ENCODE measurements at places on chromosomes 2 and 18.

DNA sequence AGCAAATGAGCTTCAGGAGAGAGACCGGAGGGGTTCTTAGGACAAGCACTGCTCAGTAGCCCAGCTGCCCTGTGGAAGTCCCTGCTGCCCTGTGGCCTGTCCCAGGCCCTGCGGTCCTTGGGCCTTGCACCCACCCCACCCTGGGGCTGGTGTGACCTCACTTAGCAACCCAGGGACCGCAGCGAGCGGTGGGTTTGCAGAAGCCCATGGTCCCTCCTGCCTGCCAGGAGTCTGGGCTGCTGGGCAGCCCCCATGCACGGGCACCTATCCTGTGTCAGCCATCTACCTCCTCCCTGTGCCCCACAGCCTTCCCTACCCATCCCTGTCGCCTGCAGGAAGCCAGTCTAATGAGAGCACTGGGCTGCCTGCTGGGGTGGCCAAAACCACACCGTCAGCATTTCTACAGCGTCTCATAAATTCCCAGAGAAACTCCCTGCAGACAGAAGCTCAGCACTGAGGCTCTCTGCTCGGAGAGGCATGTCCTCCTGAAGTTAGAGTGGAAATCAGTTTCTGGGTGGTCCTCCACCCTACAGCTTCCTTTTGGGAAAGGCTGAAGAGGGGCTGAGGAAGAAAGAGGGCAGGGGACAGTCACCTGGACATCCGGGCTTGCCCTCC lies 231.1 kb upstream of the HS6ST1 start:
- no peak for DNase-seq

DNA sequence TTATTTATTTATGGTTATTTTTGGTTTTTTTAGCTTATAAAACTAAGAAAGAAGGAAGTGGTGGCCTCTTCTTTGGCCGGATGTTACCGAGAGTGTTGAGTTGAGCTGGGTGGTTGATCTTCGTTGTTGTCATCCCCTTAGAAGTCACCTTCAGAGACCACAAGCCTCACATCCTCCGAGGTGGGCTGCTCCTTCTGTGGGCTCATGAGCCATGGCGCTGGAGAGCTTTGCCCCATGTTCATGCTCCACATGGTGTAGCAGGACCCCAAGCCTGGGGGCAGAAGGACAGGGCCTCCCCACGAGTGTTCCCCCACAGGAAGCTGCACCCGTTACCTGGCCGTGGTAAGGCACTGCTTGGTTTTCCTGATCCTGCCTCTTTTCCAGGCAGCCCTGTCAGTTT lies 23.4 kb downstream of the SNTG2 start:
- DNase-seq, result no peak

- DNase-seq, result no peak
These were observed 849 bp upstream of the ITGB6 start for GRCh38 chr2:160200921-160201320.

- DNase-seq, result no peak
These were observed 73.5 kb downstream of the KCNF1 start for GRCh38 chr2:10985260-10985659.

GRCh38 chr2:197116306-197116879 lies 189.9 kb upstream of the PGAP1 start:
- DNase-seq, result no peak

- DNase-seq, result no peak
These were observed 74.3 kb upstream of the NPAS2 start for GRCh38 chr2:100745604-100746003.

GRCh38 chr2:85772841-85773491 lies 19.2 kb downstream of the ATOH8 start:
- no peak for DNase-seq

DNA sequence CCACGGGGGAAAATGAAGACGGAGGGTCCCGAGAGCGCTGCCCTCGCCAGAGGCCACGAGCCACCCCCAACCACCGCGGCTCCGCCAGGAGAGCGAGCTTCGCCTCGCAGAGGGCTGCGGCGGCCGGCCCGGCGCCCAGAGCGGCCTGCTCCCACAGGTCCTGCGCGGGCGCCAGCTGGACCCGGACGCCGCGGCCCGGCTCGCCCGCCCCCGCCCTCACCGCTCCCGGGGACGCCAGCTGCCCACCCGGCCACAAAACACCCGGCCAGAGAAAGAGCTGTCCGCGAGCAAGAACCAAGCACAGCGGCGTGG lies 709 bp downstream of the PTPN2 start:
- no peak for DNase-seq

DNA sequence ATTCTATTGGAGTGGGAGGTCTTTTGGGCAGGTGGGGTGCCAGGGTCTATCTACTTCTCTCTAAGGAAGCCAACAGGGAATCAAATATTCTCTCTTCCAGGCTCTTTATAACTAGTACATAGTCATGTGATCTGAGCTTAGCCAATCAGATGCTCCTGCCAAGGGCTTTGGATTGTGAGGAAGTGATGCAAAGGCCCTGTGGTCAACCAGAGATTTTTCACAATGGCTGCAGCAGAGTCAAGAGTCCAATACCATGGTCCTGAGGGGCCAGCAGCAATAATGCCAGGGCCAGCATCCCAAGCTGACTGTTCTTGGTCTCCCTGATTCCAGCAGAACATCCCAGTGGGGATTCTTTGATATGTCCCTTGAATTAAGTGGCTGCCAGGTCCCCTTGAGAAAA lies 8.4 kb upstream of the C2orf72 start:
- DNase-seq, result no peak

DNA sequence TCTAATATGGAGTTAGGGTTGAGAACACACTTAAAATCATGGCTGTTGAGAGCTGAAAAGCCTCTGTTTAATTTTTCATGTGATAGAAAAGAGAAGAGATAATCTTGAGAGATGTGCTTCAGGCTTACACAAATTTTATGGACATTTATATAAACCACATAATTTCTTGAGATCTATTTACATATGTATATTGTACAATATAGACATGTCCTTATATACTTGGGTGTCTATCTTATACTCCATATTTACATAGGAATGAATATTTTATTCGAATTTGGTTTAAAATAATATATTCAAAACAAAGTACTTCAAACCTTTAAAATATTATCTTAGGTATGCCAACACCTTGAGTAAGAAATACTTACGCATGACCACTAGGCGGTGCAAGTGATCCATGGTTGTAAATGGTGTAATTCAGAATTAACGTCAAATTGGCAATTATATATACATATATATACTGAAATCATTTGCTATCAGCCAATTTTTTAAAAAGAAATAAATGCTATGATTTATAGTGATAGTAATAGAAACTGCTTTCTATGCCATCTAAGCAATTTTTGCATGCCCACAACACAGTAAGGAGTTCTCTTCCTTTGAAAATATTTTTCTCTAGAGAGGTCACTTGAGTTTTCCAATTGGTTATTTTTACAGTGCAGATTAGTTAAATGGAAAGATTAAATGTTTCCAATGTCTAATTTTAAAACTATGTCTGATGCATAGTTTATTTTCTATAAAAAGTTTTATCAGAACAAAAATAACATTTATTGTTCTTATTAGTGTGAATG lies 37.6 kb upstream of the SPAG16 start:
- DNase-seq, result peak; percentile 12

DNA sequence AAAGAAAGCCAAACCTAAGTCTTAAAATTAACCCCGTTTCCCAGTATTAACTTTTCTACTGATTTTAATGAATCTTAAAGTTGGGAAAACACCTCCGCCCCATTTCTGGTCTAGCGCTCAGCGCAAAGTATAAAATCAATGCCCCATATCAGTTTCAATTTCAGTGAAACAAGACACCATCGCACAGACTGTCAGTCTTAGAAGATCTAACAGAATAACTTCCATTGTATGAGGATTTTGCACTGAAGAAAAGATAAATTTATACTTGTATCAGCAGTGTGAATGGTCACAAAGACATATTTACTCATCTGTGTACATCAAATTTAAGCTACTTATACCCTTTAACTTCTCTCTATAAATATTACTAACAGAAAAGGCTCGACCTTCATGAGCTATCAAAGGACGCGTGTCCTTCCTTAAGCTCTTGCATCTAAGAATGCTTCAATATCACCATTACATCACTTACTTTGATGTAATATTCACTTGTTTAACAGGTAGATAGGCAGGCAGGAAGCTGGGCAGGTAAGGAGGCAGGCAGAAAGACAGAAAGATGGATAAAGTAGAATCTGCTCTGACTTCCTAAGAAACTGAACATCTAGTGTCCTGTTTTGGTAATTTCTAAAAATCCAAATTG lies 183.0 kb downstream of the TCF4 start:
- no peak for DNase-seq

DNA sequence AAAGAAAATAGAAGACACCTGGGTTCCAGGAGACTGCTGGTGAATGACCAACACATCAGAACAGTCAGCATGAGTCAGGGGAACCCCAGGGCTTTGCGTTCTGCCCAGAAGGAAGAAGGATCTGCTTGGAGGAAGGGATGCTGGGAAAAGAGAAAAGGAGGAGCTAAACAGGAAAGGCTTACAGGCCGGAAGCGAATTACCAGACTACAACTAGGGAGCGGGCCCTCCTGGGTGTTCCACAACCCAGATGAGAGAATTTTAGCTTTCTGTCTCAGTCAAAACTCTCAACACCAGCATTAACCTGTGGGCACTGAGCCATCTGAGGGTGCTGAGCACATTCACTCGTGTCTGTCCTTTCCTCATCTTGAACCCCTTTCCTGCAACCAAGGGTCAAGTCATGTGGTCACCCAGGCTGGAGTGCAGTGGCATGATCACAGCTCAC lies 19.2 kb downstream of the CDC42EP3 start:
- DNase-seq, result no peak

DNA sequence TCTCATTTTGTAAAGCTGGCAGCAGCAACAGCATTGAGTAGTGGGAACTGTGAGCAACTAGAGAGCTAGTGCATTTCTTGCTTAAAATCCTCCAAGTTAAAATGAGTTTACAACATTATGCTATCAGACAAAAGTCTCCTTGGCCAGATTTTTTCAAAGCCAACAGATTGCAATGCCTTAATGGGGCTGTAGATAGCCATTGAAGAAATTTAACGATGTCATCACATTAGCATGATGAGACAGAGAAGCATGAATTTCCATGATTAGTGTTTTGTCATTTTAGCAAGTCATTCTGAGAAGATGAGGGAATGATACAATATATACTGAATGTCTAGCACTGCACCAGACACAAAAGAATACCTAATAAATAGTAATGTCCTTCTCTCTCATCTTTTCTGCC lies 307.5 kb upstream of the REG3G start:
- DNase-seq, result no peak

DNA sequence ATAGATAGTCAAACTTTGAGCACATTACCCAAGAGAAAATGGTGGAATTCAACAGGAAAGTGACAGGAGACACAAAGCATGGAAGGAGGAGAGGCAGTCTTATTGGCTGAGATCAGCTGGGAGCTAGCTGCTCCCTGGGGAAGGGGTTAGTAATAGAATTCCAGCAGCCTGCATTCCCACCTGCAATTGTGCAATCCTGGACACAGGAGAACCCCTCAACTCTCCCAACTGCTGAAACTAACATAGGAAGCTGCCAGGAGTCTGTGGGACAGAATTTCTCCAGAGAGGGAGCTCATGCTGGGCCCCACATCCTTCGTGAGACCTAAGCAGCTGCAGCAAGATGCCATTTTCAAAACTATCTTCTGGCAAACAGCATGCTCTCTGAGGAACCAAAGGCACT lies 69.8 kb upstream of the ACVR1C start:
- DNase-seq, result no peak

- no peak for DNase-seq
These were observed 26.0 kb downstream of the FAM117B start for GRCh38 chr2:202660796-202661195.

DNA sequence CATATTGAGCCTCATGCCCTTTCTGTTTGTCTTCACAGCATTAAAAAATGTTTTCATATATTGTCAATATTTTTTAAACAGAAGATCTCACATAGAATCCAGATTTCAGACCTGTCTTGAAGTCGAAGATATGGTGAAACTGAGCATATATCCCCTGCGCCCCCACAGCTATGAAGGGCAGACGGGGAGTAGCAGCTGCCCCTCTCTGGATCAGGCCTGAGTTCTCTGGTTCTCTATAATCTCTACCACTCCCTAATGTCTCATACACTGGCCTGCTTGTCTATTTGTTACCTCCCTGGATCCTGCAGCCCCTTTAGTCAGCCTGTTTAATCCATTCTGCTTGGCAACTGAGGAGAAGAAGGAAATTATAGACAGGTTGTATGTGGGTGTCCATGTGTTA lies 122.4 kb downstream of the LNPK start:
- no peak for DNase-seq

DNA sequence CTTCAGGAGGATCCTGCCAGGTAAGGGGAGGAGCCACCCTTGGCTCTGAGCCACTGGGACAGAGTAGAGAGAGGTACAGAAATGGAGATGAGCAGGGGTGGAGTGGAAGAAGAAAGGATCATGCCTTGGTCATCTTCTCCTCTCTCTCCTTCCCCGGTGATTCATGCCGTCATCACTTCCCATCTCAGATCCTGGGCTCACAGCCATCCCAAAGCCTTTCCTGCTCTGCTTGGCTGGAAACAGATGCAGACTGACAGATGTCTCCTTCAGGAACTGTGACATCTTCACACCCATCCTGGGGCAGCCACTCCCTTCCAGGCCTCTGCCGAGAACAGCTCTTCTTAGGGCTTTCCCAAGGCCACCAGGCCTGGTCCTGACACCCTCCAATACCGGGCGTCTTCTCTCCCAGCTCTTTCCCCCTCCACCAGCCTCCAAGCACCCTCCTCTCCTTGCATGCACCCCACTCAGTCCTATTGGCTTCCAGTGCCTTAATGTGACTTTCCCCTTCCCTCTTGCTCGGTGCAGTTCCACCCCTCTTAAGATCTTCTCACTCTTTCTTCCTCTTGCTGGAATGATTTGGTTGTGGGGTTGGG lies 58.3 kb upstream of the TNP1 start:
- DNase-seq, result no peak

DNA sequence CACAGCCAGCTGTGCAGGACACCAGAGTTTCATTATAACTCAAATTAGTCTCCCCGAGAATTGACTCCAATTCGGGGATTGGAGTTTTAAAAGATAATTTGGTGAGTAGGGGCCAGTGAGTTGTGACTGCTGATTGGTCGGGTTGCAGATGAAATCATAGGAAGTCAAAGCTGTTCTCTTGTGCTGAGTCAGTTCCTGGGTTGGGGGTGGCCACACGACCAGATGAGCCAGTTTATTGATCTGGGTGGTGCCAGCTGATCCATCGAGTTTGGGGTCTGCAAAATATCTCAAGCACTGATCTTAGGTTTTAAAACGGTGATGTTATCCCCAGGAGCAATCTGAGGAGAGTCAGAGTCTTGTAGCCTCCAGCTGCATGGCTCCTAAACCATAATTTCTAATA lies 82.7 kb upstream of the SLC66A3 start:
- DNase-seq, result no peak

GRCh38 chr2:102176172-102176571 lies 10.7 kb upstream of the IL1RL2 start:
- DNase-seq, result no peak

Data from NCI-H1092 treated with DMSO at 0.1 percent for 48 hours (cell line).